ENCODE measurements at places on chromosomes 6 and 20. TPM values are rescaled to one million over a fixed set of nuclear protein-coding genes. Genes with fewer than 3 reads are reported as not detected.

DLK2 gene
- total RNA-seq = 8.3 TPM

TBCC gene
- total RNA-seq = 29.2 TPM

NOX3 gene
- total RNA-seq = not detected

PI3 gene
- 2,947 TPM for total RNA-seq

APCDD1L gene
- total RNA-seq = 0.41 TPM

ADAM33 gene
- 3.4 TPM for total RNA-seq

CDH22 gene
- 0.11 TPM for total RNA-seq

FAXC gene
- total RNA-seq = 10.7 TPM

COL9A1 gene
- 0.57 TPM for total RNA-seq

BHLHE23 gene
- not detected for total RNA-seq

SOX4 gene
- 9.3 TPM for total RNA-seq

RNF39 gene
- 11.4 TPM for total RNA-seq

CDH26 gene
- 3.0 TPM for total RNA-seq

OR2W1 gene
- not detected for total RNA-seq

LPA gene
- 0.57 TPM for total RNA-seq

GRCh38 chr6:145643760-145644159 lies 91.6 kb downstream of the EPM2A start:
- no peak for DNase-seq

- no peak for DNase-seq
Observed at GRCh38 chr6:13417431-13417830, 70.0 kb downstream of the GFOD1 start.

DNA sequence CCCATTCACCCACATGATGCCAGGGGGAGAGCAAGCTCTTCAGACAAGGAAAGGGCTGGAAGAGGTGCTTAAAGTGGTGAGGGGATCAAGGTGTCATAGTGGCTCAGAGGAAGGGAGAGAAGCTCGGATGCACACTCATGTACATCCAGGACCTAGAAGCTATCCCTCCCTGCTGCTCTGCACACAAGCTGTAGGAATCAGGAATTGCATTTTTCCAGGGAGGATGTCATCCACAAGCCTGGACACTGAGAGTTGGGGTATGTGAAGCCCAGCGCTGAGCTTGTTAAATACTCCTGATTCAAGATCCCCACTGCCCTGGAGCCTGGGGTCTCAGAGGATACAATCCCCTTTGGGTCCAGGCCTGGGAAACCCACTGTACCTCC lies 85.8 kb upstream of the CCDC167 start:
- no peak for DNase-seq

DNA sequence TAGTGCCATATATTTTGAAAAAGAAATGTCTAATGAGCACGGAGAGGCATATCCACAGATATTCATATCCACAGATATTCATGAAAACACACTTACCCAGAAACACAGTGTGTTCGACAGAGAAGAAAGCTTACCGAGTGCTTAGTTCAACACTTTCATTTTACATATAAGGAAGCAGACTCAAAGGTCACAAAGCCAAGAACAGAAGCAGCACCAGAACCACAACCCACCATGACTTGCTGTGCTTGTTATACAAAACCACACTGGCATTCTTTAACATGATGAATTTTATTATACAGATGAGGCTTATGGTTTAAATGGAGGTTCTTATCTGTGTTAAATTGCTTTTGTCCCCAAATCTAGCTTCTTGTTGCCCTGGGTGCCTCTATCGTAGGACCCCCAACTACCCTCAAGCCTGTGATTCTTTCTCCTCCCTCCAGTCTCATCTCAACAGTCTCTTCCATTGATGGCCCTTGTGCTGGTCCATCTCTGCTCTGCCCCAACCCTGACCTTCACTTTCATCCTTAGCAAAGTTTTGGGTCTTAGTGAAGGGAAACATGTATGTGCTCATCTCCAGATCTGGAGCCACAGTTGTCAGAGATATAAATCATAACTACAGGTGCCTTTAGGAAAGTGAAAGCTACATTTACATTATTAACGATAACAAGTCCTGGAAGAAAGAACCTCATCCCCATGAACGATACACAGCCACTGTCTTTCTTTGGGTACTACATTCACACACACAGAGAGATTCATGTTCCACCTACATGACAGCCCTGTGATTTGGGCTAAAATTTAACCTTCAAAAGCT lies 40.0 kb downstream of the SF3B5 start:
- DNase-seq = no peak

DNA sequence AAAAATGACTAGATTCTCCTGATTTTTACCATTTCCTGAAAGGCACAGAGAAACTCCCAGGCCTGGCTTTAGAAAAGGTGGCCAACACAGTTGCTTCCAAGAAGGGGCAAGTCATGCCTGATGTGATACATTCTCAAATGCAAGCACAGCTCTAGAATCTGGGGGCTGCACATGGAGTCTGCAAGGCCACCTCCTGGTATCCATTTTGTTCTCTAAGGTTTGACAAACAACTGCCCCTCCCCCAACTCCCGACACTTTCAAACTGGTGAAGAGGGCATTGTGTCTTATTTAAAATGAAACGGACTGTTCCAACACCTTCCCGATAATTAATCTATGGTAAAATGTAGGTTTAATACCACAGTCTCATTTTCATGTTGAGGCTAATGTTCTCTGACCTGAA lies 220.2 kb upstream of the CEP162 start:
- DNase-seq = no peak

- no peak for DNase-seq
Observed at GRCh38 chr20:53399083-53399482, 194.6 kb downstream of the ZNF217 start.

GRCh38 chr6:48744948-48745347 lies 634.0 kb upstream of the PTCHD4 start:
- no peak for DNase-seq

- no peak for DNase-seq
Observed at GRCh38 chr6:68777956-68778355, 142.9 kb downstream of the ADGRB3 start.

DNA sequence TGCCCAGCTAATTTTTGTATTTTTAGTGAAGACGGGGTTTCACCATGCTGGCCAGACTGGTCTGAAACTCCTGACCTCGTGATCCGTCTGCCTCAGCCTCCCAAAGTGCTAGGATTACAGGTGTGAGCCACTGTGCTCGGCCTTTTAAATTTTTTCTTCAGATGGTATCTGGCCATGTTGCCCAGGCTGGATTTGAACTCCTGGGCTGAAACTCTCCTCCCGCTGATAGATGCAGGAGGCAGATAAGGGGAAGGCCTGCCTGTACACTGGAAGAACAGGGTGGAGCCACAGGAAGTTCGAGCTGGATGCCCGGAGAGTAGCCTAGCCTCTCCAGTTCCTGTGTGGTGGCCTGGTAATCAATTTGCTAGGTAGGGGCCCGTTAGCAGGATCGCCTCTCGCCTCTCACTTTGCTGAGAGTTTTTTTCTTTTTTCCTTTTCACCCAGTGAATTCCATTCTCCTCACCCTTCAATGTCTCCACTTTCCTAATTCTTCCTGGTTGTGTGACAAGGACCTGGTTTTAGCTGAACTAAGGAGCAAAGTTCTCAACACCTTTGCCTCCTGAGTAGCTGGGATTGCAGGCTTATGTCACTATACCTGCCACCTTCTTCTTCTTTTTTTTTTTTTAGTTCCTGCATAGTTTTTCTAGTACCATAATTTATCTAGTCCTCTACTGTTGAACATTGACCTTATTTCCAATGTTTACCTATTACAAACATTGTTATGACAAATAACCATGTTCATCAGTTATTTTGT lies 19.4 kb upstream of the ITCH start:
- no peak for DNase-seq

DNA sequence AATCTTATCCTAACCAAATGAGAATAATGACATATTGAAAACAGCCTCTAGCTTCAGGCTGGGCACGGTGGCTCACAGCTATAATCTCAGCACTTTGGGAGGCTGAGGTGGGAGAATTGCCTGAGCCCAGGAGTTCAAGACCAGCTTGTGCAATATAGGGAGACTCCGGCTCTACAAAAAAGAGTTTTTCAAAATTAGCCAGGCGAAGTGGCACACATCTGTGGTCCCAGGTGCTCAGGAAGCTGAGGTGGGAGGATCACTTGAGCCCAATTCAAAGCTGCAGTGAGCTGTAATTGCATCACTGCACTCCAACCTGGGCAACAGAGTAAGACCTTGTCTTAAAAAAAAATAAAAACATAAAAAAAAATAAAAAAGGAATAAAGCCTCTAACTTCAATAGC lies 4.7 kb downstream of the TUBB2A start:
- DNase-seq = no peak

GRCh38 chr6:80771941-80772340 lies 665.5 kb downstream of the BCKDHB start:
- no peak for DNase-seq

GRCh38 chr20:47118206-47118605 lies 223.6 kb downstream of the EYA2 start:
- no peak for DNase-seq

GRCh38 chr6:52407467-52407866 lies 12.7 kb upstream of the EFHC1 start:
- DNase-seq = no peak

DNA sequence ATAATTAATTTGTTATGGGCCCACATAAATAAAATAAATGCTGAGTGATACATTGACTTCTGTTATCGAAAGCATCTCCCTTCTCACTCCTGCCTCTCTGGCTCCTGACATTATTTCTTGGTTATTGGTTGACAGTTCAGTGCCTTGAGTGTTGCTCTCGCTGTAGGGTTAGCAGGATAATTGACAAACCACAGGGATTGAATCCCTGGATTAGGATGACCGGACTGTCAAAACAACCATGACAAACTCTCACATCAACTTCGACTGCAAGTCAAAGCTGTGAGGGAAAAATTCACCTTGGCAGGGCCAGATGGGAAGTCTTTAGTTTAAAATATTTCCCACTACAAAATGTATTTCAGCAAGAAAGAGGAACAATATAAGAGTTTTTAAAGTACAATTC lies 245.4 kb upstream of the TFAP2D start:
- DNase-seq = no peak

GRCh38 chr6:157376706-157377230 lies 4.2 kb upstream of the ZDHHC14 start:
- no peak for DNase-seq

DNA sequence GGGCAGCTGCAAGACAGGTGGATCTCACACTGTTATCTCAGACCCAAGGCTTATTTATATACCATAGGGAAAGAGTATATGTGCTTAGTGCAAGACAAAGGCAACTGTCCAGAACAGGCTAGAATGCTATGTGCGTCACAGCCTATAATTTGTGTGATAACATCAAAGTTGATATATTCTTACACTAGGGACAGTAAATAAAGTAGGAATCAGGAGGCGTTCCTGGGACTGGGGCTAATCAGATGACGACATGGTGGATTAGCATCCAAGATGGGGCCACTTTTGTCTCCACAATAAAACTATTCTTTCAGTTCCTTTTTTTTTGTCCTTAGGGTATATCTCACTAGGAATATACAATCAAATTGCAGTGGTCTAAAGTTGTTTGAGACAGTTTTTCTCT lies 54.9 kb upstream of the IER3 start:
- DNase-seq = no peak

- no peak for DNase-seq
Observed at GRCh38 chr6:45031601-45032000, 296.5 kb upstream of the RUNX2 start.

DNA sequence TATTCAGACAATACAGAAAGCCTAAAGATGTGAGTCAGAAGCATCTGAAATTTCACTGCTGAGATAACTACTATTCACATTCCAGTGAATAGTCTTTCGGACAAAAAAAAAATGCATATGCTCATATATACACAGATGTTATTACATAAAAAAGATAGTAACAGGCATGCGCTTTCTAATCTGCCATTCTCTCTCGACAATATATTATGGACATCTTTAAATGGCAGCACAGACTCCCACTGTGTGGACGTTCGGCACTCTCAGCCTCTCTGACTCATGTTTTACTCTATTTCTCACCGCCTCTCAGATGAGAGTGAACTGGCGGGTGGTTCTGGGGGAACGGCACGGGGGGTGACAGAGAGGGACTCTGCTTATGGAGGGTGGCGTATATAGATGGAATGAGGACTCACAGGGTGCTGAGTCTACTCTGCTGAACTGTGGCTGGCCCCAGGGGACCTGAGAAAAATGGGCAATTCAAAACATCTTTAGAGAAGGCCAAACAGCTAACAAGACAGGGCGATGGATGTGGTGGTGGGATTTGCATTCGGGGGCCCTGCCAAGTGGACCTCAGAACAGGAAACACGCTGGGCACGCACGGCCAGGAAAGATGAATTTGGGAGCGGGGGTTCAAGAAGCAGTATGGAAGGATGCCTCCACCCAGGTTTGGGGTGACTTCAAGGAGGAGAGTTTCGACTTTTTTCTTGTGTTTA lies 68.9 kb downstream of the MDGA1 start:
- DNase-seq = no peak

- DNase-seq = no peak
Observed at GRCh38 chr20:5364136-5364821, 47.5 kb upstream of the PROKR2 start.

GRCh38 chr6:6368684-6369052 lies 48.2 kb upstream of the F13A1 start:
- DNase-seq = no peak

- DNase-seq = no peak
Observed at GRCh38 chr6:55774286-55775028, 100.9 kb downstream of the BMP5 start.

GRCh38 chr20:49786668-49787370 lies 25.8 kb upstream of the SLC9A8 start:
- no peak for DNase-seq
